ENCODE measurements at places on chromosomes 6 and 20.

DNA sequence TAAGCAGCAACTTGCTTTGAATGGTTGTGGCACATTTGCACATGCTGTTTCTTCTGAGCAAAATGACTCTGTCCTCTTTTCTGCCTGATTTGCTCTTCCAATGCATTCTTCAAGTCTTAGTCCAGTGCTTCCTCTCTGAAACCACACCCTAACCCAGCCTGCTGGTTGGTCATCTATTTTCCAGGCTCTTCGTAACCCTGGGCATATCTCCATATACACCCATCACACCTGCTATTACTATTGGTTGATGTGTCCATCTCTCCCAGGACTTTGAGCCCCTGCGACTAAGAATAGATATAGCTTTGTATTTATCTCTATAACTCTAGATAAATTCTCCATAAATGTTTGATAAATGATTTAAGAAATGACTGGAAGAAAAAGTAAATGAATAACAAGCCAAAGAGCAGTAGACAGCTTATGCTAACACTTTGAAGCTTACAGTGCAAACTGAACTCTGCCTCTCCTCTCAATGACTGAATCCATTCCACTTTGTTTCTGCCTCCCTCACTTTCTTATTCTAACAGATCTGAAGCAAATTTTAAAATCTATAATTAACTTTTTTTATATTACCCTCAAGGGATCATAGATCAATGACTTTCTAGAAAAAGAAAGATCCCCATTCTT, 59.7 kb upstream of the NT5E start:
- DNase-seq = no peak

GRCh38 chr20:17629678-17630089, 52.4 kb downstream of the RRBP1 start:
- no peak for DNase-seq

GRCh38 chr6:50213146-50213545, 163.4 kb upstream of the DEFB112 start:
- DNase-seq = no peak

GRCh38 chr6:34182751-34183531, 37.1 kb upstream of the GRM4 start:
- DNase-seq = peak; percentile 82

- DNase-seq = no peak
These were observed 371.0 kb downstream of the TAF4 start for GRCh38 chr20:61694682-61695081.

DNA sequence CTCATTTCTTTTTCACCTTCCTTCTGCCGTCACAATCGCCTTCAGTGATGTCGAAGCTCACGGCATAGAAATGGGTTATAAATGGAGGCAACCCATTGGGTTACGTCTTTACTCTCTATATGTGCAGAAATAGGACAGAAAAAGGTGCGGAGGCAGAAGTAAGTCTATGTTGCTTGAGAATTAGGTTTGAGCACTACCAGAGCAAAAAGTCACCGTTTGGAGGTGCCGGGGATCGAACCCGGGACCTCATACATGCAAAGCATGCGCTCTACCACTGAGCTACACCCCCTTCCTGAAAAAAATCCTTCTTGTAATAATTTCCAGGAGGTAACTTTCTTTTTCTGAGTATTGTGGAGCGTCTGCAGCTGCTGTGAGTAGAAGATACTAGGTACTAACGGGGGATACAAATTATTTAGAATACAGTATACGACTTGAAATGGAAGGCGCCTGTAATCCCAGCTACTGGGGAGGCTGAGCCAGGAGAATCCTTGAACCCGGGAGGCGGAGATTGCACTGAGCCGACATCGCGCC, 134.2 kb downstream of the TRIM27 start:
- DNase-seq = no peak

GRCh38 chr6:48757661-48758060, 646.7 kb upstream of the PTCHD4 start:
- no peak for DNase-seq

- no peak for DNase-seq
These were observed 728.3 kb downstream of the EPHA7 start for GRCh38 chr6:92690997-92691599.

DNA sequence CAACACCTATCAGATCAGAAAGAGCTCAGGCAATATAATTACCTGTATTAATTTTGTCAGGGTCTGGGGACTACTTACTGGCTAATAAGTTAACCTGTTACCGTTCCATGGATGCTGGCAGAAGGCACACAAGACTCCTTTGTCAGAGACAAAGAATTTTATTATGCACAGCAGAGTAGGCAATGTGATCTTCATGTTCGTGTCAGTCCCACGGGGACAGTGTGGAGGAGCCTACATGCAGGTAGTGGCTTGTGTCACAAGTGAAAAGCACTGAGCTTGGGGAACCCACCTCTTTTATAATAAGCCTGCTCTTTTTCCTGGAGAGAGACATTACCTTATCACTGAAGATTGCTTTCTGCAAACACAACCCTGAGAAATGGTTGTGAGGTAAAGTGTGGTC, 96.9 kb downstream of the CD164 start:
- DNase-seq = no peak

DNA sequence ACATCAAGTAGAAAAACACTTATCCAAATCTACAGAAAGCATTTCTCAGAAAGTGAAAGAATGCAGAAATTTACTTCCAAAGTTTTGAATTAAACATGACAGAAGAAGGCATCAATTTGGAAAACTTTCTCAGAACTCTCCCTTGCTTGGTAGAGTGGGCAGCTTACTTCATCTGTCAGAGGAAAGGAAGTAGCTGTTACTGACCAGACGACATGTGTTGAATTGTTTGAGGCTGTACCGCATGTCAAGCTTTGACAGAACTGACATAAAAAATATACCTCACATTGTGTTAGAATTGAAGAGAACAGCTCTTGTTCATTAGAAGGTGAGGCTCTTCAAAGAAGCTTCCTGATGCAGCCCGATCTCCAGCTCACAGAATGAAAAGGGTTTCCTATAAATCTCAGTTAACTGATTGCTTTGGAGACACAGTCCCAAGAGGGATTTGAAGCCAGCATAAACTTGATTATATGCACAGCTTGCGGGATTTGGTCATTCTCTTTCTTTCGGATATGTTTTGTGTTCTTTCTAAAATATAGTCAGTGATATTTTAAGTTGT, 190.7 kb downstream of the PLCB1 start:
- no peak for DNase-seq

GRCh38 chr6:107819964-107820337, 4.2 kb downstream of the SCML4 start:
- DNase-seq = peak; percentile 43

DNA sequence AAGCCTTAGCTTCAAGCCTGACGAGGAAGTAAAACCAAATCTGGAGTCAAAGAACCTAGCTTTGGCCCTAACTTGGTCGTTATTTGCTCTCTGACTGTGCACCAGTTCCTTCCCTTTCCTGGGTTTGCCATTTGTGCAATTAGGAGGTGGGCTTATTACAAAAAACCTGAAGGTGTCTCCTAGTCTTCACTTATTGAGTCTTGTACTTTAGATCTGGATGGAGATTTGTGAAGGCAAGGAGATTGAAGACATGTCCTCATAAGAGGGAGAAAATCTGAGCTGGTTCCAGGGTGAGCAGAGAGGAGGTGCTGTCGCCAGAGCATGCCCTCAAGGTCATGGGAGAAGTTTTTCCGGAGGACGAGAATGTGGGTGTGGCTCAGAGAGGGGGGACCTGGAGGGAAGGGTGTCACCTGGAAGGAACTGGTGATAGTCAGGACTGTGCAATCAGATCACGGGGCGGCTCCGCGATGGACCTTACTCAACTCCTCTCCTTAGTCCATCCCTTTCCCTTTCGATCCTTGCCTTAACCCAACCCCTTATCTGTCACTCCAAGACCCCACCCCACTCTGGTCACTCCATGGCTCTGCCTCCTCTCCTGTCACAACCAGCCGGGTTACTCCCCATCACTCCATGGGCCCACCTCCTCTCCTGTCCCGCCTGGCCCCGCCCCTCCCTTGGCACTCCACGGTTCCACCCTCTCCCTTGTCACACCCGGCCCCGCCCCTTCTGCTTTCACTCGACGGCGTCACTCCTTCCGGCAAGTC, 588 bp upstream of the ACSS2 start:
- no peak for DNase-seq

GRCh38 chr6:111888928-111889695, 15.9 kb upstream of the FYN start:
- DNase-seq = no peak

GRCh38 chr6:33163540-33163939, 28.7 kb downstream of the COL11A2 start:
- DNase-seq = no peak

DNA sequence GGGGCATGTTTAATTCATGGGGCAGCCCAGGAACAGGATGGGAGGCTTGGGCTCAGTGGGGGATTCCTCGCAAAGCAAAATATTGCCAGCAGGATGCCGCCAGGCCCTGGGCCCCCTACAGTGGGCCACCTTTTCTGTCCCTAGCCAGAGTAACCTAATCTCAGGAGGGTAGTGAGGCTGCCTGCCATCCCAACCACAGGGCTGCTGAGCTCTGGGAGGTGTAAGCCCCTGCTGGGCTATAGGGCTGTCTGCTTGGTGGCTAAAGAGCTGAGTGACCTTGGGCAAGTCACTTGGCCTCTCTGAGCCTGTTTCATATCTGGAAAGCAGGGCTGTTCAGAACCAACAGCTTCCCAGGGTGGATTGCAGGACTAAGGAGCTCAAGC, 35.7 kb upstream of the CDH22 start:
- no peak for DNase-seq

- DNase-seq = peak; percentile 74
These were observed 31.7 kb downstream of the SAMHD1 start for GRCh38 chr20:36919715-36920333.

GRCh38 chr6:155026022-155026705, 31.0 kb downstream of the TIAM2 start:
- DNase-seq = no peak

DNA sequence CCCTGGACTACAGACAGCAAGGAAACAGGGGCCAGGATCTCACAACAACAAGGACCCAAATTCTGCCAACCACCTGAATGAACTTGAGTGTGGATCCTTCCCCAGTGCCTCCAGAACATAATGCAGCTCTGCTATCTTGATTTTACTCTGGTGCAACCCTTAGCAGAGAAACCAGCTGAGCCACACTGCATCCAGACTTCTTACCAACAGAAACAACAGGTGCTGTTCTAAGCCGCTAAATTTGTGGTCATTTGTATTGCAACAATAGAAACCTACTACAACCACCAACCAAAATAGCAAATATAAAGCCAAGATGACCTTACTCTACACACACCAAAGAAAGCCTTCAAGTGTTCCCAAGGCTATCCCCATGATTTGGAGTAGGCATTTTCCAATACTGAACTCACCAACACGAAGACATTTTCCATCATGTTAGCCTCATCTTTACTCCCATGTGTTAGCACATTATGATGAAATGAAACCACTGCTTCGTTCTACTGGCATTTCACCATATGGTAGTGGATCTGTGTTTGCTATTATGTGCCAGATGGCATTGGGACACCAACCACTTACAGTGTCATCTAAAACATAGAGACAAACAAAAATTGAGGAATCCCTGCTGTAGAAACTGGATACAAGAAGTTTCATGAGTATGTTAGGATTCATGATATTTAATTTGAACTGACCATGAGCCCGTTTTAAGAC, 249.8 kb upstream of the ID4 start:
- DNase-seq = no peak

DNA sequence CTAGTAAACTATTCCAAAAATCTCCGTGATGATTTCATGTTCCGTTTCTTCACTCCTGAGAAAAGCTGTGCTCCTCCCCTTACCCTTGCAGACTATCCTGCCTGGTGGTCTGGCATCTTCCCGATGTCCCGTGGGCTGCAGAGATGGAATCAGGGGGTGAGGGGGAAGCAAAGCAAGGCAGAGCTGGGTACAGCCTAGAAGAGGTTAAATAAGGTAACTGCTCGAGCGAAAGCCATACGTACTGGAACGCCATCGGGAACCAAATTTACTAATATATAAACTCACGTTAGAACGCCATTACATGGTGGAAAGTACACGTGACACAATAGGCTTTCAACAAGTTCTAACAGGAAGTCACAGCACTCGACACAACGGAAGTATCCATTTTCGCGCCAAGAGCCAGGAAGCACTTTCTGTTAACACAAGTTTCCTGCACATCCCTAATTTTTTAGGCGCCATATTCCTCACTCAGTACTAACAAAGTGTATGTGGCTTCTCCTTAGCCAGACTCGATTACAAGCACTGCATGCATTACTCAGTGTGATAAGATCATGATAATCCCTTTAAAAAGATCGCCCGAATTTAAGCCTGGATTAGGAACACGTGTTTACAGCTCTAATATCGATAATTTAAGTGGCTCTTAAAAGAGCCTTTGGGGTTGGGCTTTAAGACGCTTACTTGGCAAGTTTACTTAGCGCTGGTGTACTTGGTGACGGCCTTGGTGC, 101.6 kb upstream of the PRSS16 start:
- DNase-seq = peak; percentile 72

GRCh38 chr6:90065173-90065572, 170.9 kb downstream of the GJA10 start:
- DNase-seq = no peak

GRCh38 chr6:156199182-156199581, 578.0 kb upstream of the ARID1B start:
- no peak for DNase-seq

- DNase-seq = no peak
These were observed 15.2 kb downstream of the COX4I2 start for GRCh38 chr20:31652917-31653396.

DNA sequence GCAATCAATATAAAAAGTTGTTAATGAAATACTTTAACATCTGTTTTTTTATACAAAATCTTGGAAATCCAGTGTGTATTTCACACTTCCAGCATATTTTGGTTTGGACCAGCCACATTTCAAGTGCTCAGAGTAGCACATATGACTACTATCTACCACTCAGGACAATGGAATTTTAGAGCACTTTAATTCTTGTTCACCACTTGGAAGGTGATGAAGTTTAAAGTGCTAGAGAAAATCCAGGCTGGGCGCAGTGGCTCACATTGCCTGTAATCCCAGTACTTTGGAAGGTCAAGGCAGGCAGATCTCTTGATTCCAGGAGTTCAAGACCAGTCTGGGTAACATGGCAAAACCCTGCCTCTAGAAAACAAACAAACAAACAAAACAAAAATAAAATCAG, 6.1 kb upstream of the SLC35B3 start:
- no peak for DNase-seq

GRCh38 chr6:135161411-135162395, 19.4 kb upstream of the MYB start:
- no peak for DNase-seq

GRCh38 chr6:31581434-31582229, 592 bp downstream of the LTB start:
- DNase-seq = no peak

DNA sequence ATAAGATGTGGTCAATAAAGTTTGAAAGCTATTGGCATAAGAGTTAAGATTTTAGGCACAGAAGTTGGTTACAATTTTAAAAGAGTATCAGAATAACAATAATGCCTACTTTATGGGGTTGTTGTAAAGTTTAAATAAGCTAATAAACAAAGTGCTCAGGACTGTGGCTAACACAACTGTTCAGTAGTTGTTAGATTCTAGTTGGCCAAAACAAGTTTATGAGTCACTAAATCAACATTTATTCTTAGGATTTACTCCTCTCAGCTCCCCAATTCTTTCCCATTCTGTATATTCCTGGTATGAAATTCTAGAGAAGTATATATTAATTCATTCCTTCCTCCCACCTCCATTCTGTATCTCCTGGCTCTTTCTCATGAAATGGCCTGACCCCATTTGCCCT, 14.5 kb downstream of the RMND1 start:
- no peak for DNase-seq

Measured in CD4-positive, alpha-beta T cell treated with Interleukin-15 for 4 hours (primary cell).